Activated CD4-positive, alpha-beta T cell treated with anti-CD3 and anti-CD28 coated beads, Interleukin-2, amount 50 U/mL, for 24 hours (primary cell): ENCODE measurements at places on chromosomes 3 and 15.

- no peak for DNase-seq
Measured at GRCh38 chr15:93671387-93671943, 559.9 kb upstream of the MCTP2 start.

DNA sequence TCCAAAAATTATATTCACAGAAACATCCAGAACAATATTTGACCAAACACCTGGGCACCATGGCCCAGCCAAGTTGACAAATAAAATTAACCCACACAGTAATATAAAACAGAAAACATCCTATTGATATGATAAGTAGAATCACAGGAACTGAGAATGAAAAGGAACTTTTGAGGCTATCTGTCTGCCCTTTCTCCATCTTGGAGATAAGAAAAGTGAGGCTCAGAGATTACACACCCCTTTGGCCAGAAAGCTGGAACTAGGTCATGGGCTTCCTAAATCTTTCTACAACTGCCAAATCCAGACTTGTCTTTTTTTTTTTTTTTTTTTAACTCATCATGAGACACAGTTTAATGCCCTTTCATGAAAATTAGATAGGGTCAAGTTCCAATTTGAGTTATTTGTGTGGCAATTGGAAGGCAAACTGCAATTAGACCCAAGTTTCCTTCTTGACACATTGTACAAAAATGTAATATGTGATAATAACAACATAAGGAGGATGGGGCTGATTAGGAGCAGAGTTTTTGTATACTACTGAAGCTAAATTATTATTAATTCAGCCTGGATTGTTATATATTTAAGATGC lies 137.2 kb downstream of the RPL22L1 start:
- no peak for DNase-seq

GRCh38 chr15:90762109-90762508 lies 45.0 kb downstream of the BLM start:
- DNase-seq: no peak

DNA sequence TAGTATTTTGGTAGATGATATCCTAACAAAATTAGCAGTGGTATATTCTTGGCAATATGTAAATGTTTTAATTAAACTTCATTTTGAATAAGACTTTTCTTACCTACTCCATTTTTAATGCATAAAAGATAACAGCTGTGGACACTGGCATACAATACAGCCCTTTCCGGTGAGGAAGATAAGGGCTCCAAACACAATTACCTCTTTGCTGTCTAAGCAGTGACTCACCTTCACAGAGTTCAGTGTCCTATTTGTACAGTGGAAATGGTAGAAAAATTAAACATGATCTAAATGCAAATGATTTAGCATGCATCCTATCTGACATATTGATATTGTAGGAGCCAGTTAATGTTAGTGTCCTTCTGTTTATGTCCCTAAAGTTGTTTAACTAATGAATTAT lies 969.4 kb downstream of the PLOD2 start:
- DNase-seq: no peak

GRCh38 chr3:196217307-196218154 lies 1.2 kb downstream of the SLC51A start:
- DNase-seq: no peak

DNA sequence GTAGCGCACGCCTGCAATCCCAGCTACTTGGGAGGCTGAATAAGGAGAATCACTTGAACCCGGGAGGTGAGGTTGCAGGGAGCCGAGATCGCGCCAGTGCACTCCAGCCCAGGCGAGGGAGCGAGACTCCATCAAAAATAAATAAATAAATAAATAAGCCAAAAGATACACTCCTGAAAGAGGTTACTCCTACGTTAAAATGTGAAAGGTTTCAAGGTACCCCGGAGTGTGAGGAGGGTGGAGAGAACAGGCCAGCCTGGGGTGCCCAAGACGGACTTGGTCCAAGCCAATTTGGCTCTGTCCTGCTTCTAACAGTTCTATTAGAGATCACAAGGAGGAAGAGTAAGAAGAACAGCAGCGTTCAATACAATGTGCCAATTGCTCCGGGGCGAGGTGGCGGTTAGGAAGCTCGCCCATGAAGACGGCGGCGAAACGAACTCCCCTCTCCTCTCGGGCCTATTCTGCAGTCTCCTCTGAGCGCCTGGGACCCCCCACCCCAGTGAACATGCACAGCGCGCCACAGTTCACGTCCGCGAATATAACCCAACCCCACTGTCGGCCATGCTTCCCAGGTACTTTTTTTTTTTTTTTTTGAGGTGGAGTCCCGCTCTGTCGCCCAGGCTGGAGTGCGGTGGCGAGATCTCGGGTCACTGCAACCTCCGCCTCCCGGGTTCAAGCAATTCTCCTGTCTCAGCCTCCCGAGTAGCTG lies 942 bp downstream of the ELP6 start:
- no peak for DNase-seq

GRCh38 chr15:40292246-40292645 lies 9.4 kb upstream of the ANKRD63 start:
- no peak for DNase-seq

GRCh38 chr3:53881691-53882593 lies at the start of gene ACTR8:
Gene ACTR8, minus strand, starts transcription at chr3:53882152. Its CDS starts 51 bp downstream, at chr3:53882101.
- peak; percentile 79 for DNase-seq

- DNase-seq: no peak
Measured at GRCh38 chr3:151346292-151346691, 16.9 kb upstream of the P2RY13 start.

DNA sequence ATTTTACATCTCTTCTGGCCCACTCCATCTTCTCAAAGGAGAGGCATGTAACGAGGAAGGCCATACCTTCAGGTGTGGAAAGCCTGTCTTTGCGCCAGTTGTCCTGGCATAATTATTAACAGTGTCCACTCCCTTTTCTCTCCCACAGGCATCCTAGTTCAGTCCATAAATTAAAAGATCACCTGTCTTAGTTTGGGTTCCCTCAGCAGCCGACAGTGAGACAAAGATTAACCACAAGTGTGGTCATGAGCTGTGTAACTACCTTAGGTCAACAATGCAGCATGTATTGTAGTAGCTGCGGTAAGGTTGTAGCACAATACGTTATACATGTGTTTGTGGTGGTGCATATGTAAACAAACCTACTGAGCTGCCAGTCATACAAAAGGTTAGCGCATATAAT lies 103.3 kb upstream of the GALNT15 start:
- no peak for DNase-seq

GRCh38 chr15:91887921-91888373 lies 34.4 kb downstream of the SLCO3A1 start:
- no peak for DNase-seq

DNA sequence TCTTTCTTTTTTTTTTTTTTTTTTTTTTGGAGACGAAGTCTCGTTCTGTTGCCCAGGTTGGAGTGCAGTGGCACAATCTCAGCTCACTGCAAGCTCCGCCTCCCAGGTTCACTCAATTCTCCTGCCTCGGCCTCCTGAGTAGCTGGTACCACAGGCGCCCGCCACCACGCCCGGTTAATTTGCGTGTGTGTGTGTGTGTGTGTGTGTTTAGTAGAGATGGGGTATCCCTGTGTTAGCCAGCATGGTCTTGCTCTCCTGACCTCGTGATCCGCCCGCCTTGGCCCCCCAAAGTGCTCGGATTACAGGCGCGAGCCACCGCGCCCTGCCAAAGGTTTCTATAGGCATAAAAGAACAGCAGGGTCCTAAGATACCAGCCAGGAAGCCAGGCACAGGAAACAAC lies 261.0 kb upstream of the CCDC54 start:
- DNase-seq: no peak

GRCh38 chr3:15892311-15893227 lies 94.8 kb upstream of the ANKRD28 start:
- no peak for DNase-seq

- no peak for DNase-seq
Measured at GRCh38 chr15:98953000-98953787, 54.4 kb downstream of the PGPEP1L start.

DNA sequence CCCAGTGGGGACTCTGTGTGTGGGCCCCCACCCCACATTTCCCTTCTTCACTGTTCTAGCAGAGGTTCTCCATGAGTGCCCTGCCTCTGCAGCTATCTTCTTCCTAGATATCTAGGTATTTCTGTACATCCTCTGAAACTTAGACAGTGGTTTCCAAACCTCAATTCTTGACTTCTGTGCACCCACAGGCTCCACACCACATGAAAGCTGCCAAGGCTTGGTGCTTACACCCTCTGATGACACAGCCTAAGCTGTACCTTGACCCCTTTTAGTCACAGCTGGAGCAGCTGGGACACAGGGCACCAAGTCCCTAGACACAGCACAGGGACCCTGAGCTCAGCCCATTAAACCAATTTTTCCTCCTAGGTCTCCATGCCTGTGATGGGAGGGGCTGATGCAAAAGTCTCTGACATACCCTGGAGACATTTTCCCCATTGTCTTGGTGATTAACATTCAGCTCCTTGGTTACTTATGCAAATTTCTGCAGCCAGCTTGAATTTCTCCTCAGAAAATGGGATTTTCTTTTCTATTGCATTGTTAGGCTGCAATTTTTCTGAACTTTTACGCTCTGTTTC lies 304.5 kb downstream of the OTOL1 start:
- DNase-seq: no peak

- DNase-seq: no peak
Measured at GRCh38 chr15:51846463-51847230, 17.2 kb downstream of the TMOD3 start.

GRCh38 chr3:4906107-4906621 lies 73.1 kb upstream of the BHLHE40 start:
- no peak for DNase-seq

- DNase-seq: no peak
Measured at GRCh38 chr3:150583028-150583427, 20.1 kb upstream of the SELENOT start.

DNA sequence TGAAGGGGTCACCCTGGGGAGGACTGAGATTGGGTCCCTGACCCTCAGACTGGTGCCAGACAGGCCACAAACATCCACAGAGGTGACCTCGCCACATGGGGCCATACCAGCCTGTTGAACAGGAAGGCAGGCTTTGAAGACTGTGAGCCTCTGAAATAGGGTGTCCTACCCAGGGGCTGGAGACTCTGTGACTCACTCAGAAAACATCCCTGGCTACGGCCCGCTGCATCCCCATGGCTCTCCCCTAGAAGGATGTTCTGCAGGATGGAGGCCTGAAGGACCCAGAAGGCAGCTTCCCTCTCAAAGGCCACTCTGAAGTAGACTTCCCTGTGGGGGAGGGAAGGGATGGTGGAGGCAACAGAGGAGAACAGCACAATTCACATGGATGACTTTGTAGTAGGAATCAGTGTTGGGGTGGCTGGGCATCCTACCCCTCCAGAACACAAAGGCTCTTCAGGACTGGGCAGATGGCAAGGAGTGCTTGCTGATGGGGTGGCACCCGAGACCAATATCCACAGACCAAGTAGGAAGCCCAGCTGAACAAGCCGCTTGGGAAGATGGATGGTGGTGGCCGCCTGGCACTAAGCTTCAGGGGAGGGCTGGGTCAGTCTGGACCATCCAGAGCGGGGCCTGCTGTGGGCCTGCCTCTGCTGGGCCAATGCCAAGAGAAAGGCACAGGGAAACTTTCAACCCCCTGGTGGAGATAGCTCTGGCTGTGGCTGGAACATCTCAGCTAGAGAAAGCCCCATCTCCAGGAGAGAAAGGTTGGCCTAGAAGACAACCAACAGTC lies 37.6 kb upstream of the DUSP7 start:
- no peak for DNase-seq

GRCh38 chr3:15069441-15069840 lies 4.3 kb upstream of the MRPS25 start:
- DNase-seq: no peak
